Astrocyte (in vitro differentiated cells and primary cell): ENCODE measurements at places on chromosomes 11 and 22.

DNA sequence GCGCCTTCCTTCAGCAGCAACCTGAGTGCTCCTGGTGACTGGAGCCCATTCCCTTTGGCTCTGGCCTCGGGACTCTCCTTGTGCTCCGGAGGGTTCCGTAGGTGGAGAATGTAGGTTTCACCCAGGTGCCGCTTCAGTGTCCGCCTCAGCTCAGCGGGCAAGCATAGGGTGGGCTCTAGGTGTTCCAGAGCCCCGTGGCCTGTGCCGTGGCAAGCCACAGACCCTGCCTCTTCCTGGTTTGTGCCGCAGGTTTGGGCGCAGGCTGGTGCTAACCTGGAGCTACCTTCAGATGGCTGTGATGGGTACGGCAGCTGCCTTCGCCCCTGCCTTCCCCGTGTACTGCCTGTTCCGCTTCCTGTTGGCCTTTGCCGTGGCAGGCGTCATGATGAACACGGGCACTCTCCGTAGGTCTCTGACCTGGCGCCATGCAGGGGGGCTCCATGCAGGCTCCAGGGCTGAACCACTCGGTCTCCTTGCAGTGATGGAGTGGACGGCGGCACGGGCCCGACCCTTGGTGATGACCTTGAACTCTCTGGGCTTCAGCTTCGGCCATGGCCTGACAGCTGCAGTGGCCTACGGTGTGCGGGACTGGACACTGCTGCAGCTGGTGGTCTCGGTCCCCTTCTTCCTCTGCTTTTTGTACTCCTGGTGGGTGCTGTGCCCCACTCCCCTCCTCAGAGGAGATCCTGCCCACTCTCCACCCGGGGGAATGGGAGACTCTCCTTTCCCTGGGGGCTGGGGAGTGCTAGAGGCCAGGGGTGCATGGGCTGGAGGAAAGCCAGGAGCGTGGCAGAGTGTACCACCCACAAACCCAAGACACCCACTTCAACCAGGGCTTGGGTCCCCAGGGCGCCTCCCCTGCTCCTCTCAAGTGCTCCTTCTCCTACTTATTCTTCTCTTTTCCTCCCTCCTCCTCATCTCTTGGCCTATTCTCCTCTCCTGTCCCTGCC, 2.4 kb downstream of the SLC22A12 start:
- no peaks in the 10 kb centered on the region for H3K27me3 ChIP-seq
- DNase-seq: no peak
- H3K4me1 ChIP-seq: no peaks in the 10 kb centered on the region
- no peaks in the 10 kb centered on the region for H3K36me3 ChIP-seq
- no peak overlapping the region for H3K4me3 ChIP-seq

DNA sequence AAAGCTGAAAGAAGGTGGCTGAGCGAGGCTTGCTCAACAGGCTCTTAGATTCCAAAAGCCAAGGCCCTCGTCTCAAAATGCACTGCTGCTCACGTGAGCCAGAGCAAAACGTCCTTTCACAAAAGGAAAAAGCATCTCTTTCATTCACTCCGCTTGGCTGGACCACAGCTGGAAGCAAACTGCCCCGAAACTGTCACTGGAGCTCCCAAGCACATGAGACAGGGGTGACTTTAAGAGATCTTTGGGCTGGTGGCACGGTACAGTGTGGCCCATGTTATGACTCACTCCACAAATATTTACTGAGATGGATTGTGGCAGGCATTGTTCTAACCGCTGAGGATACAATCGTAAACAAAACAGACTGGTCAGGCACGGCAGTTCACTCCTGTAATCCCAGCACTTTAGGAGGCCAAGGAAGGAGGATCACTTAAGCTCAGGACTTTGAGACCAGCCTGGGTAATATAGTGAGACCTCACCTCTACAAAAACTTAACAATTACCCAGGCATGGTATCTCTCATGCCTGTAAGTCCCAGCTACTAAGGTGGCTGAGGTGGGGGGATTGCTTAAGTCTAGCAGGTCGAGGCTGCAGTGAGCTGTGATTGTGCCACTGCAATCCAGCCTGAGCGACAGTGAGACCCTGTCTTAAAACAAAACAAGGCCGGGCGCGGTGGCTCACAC, 3.6 kb downstream of the PLA2G6 start:
- no peak overlapping the region for H3K4me3 ChIP-seq
- H3K27me3 ChIP-seq: no peaks in the 10 kb centered on the region
- H3K4me1 ChIP-seq: peaks cover 43% of the 10 kb centered on the region
- no peaks in the 10 kb centered on the region for H3K36me3 ChIP-seq
- peak overlapping the region; percentile 50 for H3K27ac ChIP-seq

DNA sequence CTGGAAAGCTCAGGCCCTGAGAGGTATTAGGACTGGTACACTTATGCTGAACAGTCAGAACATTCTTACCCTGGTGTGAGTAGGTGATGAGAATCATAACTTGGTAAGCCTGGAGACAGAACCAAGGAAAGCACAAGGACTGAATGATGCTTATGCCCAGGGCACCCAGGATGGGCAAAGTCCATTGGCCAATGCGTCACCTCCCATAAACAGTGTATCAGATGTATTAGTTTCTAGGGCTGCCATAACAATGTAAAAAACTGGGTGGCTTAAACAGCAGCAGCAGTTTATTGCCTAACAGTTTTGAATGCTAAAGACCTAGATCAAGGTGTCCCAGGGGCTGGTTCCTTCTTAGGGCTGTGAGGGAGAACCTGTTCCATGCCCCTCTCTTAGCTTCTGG, 107.0 kb downstream of the FAR1 start:
- H3K27ac ChIP-seq: no peak overlapping the region
- H3K36me3 ChIP-seq: no peaks in the 10 kb centered on the region
- H3K4me1 ChIP-seq: no peaks in the 10 kb centered on the region
- H3K4me3 ChIP-seq: no peak overlapping the region
- DNase-seq: no peak

GRCh38 chr11:121928597-121929580, 187.1 kb downstream of the BLID start:
- H3K4me3 ChIP-seq: peak overlapping the region; percentile 51
- H3K27me3 ChIP-seq: no peaks in the 10 kb centered on the region
- no peak for DNase-seq
- no peaks in the 10 kb centered on the region for H3K36me3 ChIP-seq

GRCh38 chr11:21144531-21144930, 475.1 kb downstream of the NELL1 start:
- H3K27ac ChIP-seq: no peak overlapping the region
- no peaks in the 10 kb centered on the region for H3K4me1 ChIP-seq
- no peak overlapping the region for H3K4me3 ChIP-seq

DNA sequence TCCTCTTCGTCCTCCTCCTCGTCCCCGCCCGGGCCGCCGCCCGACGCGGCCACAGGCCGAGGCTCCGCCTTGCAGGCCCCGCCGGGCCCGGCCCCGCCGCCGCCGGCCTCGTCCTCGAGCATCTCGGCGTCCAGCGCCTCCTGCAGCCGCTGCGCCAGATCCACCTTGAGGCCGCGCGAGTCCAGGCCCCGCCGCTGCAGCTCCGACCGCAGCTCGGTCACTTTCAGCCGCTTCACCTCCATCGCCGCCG, 417 bp downstream of the HNRNPUL2 start:
- H3K4me1 ChIP-seq: peaks cover 11% of the 10 kb centered on the region
- no peak for DNase-seq
- H3K4me3 ChIP-seq: peak overlapping the region; percentile 90
- H3K27ac ChIP-seq: peak overlapping the region; percentile 95

DNA sequence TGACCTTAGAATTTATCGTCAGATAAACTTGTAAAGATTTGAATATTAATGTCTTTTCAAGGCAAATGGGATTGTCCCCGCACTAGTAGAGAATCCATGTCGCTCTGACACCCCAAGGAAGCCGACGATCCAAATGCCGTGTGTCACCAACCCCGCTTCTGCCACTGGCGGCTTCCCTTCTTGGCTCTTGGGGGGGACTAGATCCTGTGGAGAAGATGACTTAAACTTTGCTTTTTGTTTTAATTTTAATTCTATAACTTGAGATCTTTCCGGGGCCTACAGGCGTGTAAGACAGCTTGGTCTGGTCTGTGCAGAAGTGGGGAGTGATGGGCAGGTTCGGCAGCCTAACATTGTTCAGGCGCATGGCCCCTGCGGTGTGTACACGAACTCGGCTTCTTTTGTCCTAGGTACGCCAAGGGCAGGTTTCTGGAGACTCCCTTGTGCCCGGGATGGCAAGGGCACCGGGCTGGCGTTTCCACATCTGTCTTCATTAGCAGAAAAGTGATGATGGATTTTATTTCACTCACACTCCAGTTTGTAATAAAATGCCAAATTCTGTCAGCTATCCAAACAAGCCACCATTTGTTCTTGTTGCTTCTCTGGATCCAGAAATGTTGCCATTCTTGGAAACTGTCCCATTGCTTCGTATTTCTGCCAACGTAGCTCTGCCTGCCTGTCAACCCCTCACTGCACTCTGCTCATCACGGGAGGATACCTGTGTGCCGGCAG, 6.7 kb downstream of the YDJC start:
- H3K36me3 ChIP-seq: peaks cover 4% of the 10 kb centered on the region
- H3K27me3 ChIP-seq: no peaks in the 10 kb centered on the region
- H3K4me3 ChIP-seq: no peak overlapping the region
- no peak for DNase-seq
- no peak overlapping the region for H3K27ac ChIP-seq

GRCh38 chr11:11444027-11444803, 91.2 kb upstream of the CSNK2A3 start:
- DNase-seq: peak; percentile 56
- H3K36me3 ChIP-seq: no peaks in the 10 kb centered on the region
- peaks cover 15% of the 10 kb centered on the region for H3K27me3 ChIP-seq
- no peak overlapping the region for H3K27ac ChIP-seq

DNA sequence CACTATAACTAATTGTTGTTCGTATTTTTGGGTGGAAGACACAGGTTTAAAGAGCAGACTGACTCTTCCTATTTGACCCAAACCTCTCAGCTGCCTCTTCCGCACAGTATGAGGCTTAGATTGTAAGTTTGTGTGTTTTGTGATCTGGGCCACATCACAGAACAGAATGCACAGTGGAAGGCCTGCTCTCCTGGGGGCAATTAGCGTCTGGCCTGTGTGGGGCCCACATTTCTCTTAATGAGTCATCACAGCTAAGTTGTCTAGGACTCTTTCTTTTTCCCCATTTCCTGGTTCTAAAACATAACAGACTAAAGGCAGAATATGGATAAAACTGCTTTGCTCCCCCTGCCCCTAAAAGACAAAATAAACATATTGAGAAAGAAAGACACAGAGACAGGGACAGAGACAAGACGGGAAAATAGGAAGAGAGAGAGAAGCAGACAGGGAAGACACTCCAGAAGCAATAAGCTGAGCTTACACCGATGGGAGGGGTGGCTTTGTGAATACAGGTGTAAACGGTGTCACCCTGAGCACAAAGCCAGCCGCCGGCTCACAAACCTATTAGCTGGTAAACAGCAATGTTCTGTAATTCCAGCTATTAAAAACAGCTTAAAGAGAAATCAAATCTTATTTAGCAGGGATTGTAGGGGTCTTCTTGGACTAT, 127.4 kb upstream of the OPCML start:
- no peak for DNase-seq
- no peaks in the 10 kb centered on the region for H3K36me3 ChIP-seq
- no peak overlapping the region for H3K27ac ChIP-seq
- no peak overlapping the region for H3K4me3 ChIP-seq
- H3K27me3 ChIP-seq: no peaks in the 10 kb centered on the region

DNA sequence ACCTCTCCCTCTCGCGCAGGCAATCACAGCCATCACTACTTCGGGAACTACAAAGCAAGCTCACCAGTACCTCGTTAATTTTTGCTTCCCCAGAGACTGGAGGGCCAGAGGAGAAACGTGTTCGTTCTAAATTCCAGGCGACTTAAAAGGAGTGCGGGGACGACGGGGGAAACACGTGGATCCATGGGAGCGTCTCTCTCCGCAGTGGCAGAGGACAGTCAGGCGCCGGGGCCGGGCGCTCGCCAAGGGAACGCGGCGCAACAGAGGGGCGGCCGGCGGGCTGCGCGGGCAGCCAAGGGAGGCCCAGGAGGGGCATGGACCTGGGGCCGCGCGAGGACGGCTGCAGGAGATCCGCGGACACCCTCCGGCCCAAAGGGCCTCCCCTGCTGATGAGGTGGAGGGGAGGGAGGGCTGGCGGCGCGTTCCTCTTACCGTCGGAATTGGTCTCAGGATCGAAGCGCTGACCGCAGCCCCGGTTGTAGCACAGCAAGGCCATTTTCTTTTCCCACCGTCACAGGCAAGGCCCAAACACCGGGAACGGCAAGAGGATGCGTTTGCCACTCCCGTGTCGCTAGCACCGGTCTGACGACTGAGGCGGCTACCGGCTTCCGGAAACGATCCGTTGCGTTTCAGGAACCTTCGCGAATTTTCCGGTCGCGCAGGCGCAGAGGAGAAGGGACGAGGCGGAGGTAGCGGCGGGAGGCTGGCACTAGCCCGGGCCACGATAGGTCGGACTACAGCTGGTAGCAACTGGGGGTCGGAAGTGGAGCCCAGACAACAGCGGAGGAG, at the start of gene CHORDC1:
TSS of gene CHORDC1 (minus strand) at position 591 of the 789 bp plus-strand sequence. CDS start at position 496, 95 bp downstream.
- H3K4me1 ChIP-seq: peaks cover 20% of the 10 kb centered on the region
- peak; percentile 58 for DNase-seq
- no peaks in the 10 kb centered on the region for H3K36me3 ChIP-seq
- peak within 1 kb of the TSS; percentile 91 for H3K27ac ChIP-seq

DNA sequence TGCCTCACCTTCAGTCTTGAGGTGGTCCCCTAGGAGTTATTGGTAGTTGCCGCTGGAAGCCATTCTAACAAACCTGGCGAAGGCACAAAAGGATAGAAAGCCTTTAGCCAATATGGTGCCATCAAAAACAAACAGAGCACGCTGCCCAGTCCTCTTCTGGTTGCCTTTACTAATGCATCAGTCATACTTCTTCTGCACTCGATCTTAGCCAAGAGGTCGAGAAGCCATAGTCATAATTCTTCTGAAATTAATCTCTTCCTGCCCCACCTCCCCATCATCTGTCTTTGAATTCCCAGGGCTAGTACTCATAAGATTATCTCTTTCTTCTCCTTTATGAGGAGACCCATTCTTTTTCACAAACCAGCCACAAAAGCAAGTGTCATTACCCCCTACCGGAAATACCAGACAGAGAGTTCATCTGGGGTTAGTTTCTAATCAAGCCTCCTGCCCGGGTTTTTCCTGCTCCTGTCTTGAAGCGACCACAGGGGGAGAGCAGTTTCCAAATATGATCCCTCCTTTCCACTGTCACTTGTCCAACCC, 21.4 kb upstream of the EHF start:
- no peaks in the 10 kb centered on the region for H3K36me3 ChIP-seq
- DNase-seq: peak; percentile 88
- H3K27ac ChIP-seq: peak overlapping the region; percentile 31
- peaks cover 26% of the 10 kb centered on the region for H3K4me1 ChIP-seq
- H3K27me3 ChIP-seq: no peaks in the 10 kb centered on the region

DNA sequence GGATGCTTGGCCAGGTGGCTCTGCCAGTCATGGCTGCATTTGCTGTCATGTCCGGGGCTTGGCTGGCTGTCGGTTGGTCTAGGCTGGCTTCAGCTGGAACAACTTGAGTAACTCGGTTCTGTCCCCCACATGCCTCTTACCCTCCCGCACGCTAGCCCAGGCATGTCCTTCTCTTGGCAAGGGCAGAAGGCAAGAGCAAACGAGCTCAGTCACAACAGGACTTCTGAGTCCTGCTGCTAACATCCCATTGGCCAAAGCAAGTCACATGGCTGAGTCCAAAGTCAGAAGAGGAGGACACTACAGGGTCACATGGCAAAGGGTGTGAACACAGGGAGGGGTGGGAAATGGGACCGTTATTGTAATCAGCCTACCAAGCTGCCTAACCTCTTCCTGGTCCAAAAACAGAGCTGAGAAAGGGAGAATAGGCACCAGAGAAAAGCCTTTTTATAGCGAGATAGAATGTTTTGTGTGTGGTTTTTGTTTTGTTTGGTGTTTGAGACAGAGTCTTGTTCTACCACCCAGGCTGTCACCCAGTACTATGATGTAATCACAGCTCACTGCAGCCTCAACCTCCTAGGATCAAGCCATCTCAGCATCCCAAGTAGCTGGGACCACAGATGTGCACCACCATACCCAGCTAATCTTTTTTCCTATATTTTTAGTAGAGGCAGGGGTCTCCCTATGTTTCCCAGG, 81.9 kb downstream of the MN1 start:
- no peak overlapping the region for H3K27ac ChIP-seq
- peaks cover 12% of the 10 kb centered on the region for H3K4me1 ChIP-seq
- DNase-seq: no peak
- H3K36me3 ChIP-seq: no peaks in the 10 kb centered on the region
- no peak overlapping the region for H3K4me3 ChIP-seq
